Stimulated activated CD8-positive, alpha-beta memory T cell treated with anti-CD3 and anti-CD28 coated beads, Interleukin-4, amount 100 ng/mL, for 4 hours (primary cell): ENCODE measurements at places on chromosomes 7 and 10.

DNA sequence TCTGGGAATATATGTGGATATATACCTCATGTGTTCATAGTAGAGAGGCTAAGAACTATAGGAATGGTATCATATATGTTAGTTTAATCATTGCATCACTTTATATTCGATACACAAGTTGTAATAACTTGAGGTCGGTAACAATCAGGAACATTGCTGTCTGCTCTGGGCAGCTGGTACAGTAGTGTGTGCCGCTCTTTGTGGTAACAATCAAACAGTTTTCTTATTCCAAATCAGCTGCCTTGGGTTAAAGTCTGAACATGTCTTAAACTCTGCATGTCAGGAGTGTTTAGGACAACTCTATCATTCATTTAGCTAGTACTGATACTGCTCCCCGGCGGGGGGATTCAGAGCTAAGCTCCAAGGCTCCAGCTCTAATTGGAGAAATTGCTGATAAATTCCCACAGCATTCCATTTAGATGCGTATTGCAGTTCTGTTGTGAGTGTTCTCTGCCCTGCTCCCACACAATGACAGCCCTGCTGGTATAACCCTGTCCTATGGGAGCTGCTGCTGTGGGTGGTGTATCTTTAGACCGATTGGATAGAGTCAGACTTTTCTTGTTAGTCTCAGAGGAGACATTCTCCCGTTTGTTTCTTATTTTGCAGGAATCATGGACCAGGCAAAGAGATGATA, 707.5 kb upstream of the FZD8 start:
- no peak for DNase-seq

DNA sequence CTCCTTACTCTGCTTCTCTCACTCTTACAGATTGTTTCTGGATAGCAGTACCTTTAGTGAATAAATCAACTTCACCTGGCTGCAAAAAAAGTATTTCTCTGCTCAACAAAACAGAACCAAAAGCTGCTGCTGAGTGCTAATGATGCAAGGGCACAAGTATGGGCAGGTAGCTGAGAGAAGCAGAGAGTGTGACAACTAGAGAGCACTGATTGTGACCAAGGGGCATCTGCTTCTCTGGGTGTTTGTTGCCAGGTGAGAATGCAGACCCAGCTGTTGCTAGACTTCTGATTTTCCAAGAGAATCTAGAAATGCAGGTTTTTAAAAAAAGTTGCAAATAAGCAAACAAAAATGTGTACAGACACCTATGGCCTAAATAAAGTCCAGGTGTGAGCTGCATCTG, 25.3 kb upstream of the PPIF start:
- no peak for DNase-seq

DNA sequence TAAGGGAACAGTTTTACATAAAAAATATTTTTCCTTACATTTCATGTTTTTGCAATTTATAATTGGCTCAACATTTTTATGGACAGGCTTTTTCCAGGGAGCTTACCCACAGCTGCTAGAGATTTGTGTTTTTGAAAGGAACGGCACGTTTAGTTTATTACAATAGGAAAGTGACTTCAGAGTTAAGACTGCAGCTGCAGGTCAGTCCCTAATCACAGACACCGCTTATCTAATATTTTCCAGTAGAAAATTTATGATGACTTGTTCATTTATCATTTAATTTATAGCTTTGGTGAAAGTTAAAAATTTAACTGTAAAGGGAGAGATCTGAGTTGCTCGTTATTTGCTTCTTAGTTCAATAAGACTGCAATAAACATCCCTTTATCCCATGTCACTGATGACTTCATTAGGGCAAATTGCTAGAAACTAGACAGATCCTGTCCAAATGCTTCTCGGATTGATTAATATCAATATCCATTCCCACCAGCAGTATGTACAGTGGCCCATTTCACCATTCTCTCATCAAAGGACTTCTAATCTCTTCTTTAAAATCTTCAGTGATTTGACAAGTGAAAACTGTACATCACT, 97.0 kb upstream of the ODAD2 start:
- DNase-seq: no peak

DNA sequence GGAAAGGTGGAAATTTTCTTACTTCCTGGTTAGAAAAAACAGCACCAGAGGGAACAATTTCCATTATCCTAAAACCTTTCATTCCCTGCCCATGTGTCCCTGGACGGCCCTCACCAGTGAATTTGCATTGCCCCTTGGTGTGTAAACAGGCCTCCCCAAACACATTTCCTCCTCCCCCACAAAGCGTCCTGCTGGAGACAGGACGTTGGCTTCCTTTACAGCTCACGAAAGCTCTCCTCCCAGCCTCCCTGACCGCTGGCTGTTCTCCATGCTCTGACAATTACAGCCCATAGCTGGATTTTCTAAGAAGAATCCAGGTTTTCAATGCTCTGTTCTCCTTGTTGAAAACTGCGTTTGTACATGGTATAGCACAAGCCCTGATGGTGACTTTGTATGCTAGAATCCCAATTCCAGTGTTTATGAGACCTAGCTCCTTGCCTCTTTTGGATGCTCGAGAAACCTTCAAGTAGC, 724.2 kb upstream of the CELF2 start:
- DNase-seq: no peak

GRCh38 chr7:27793780-27794179, 53.8 kb downstream of the TAX1BP1 start:
- DNase-seq: no peak

DNA sequence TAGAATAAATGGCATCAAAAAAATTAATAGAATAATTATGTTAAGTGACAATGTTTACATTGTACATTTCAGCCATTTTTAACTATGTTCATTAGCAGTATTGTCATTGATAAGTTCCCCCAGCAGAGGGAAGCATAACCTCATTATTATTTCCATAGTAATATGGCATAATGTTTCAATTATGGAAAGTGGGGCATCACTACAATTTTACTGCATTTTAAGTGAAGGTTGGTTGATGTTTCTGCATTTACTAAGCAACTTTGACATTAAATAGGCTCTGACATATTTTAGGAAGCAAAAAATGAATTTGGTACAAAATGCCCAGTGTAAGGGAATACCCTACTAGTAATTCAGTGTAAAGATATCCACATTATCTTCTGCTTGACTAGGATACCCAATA, 218.3 kb downstream of the SEMA3A start:
- no peak for DNase-seq

GRCh38 chr7:134357486-134357885, 40.8 kb upstream of the SLC35B4 start:
- DNase-seq: no peak

GRCh38 chr10:71359364-71360046, 37.2 kb upstream of the CDH23 start:
- DNase-seq: no peak

DNA sequence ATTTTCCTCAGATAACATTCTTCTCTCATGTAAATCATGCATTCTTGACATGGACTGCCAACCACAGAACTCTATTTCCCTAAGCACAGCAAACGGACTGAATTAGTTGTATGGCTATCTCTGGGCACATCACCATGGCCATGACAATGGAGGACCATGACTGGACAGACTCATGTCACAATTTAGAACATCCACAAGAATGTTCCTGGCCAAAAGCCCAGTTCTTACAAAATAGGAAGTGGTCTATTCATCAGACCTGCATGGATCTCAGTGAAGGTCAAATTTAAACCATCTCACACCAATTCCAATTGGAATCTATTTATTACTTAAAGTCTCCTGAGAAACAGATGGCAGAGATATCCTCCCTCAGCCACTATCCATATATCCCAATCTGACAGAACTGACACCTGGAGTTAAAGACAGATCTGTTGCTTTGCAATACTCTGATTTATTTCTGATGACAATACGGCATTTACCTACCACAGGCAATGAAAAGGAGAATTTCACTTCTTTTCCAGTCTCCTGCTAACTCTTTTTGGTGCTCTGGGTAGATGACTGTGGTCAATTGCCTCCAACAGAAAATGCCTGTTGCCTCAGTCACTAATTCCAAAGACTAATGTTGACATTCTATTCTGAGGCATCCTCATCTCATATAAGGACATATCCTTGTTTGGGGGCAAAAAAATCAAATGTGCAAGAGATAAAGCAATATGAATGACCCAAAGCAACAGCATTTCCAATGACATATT, 254.8 kb downstream of the HTR7 start:
- DNase-seq: no peak

DNA sequence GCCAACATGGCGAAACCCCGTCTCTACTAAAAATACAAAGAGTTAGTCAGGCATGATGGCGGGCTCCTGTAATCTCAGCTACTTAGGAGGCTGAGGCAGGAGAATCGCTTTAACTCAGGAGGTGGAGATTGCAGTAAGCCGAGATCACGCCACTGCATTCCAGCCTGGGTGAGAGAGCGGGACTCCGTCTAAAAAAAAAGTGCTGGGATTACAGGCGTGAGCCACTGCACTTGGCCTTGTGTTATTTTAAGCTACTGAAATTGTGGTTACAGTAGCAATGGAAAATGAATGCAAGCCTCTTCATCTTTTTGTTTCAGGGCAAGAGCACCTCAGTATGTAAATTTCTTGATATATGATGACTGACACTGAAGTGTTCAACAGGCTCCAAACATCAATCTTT, 106.4 kb upstream of the IMMP2L start:
- no peak for DNase-seq

DNA sequence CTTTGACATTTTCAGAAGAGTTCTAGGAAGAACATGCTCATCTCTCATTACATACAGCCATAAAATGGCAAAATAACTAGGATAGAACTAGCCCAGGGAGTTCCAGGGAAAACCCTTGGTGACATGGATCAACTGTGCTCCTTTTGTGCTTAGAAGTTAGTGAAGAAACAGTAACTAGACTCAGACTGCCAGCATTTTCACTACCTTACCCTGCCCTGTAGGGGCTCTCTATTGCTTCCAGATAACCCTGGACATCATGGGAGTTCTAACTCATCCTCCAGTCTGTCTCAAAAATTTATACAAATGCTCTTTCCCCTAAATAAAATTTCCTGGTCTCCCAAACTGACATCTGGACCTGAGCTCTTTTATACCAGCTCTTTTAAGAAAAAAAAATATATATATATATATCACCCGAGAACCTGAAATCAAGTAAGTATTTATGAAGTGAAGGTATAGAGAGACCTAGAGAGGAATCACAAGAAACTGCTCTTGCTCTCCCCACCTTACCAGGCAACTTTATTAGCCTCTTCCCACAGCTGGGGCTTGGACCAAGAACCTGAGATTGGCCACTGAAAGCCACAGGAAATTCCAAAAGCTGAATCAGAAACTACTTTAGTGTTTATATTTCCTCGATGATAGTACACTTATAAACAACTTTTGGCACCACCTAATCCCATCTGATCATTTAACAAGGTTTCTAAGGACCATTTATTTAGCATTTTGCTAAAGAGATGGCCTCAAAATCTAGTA, 101.4 kb downstream of the RELN start:
- DNase-seq: no peak

- no peak for DNase-seq
These were observed 286.5 kb upstream of the SORCS1 start for GRCh38 chr10:107451047-107451446.
